Left forelimb (tissue), 1 donor: ENCODE measurements at places on chromosomes 5 and 9.

DNA sequence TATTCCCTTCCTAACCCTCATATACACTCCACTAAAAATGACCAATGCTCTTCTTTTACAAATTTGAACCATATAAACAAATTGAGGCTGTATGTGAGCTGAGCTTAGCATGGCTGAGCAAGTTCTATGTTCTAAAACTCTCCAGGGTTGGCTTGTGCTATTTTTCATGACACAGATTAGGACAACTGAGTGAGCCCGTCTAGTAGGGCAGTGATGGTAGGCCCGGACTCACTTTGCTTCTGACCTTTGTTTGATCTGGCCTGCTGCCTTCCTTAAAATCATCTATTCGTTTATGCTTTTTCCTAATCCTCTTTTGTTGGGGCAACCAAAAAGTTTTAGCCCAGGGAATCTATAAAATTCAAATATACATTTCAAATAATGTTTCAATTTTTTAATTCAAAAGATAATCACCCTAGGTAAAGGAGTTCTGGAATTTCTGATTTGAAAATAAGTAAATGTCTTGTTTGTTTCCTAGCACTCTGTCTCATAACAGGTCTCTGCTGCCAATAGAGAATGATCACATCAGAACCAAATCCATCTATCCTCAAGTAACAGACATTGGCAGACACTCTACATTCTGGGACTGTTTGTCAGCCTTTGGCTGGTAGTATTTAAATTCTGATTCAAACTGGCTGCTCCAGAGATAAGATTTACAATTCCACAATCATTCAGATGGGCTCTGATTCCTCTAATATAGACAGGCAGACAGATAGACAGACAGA is 217.0 kb upstream of the TARS1 start:
- DNase-seq, result no peak

- no peak for DNase-seq
These were observed 28.8 kb downstream of the SLC46A2 start for GRCh38 chr9:112861638-112862555.

GRCh38 chr5:133509742-133510079 is 102.6 kb downstream of the FSTL4 start:
- no peak for DNase-seq

GRCh38 chr9:123225374-123225813 is 43.0 kb downstream of the STRBP start:
- no peak for DNase-seq

GRCh38 chr5:73899055-73899454 is 273.1 kb downstream of the ARHGEF28 start:
- no peak for DNase-seq

- DNase-seq, result no peak
These were observed 28.3 kb upstream of the RAI14 start for GRCh38 chr5:34627794-34628193.

GRCh38 chr9:110536822-110537221 is 42.7 kb downstream of the SVEP1 start:
- DNase-seq, result no peak

GRCh38 chr9:116368680-116369079 is 215.1 kb downstream of the PAPPA start:
- no peak for DNase-seq

- DNase-seq, result no peak
These were observed 7.6 kb downstream of the SLC36A3 start for GRCh38 chr5:151295791-151296477.
